Spinal cord (tissue), 10 donors: ENCODE measurements at places on chromosomes 11 and 22.
A peak's percentile ranks its signal among the peaks of the same experiment; 100 is the strongest.

DNA sequence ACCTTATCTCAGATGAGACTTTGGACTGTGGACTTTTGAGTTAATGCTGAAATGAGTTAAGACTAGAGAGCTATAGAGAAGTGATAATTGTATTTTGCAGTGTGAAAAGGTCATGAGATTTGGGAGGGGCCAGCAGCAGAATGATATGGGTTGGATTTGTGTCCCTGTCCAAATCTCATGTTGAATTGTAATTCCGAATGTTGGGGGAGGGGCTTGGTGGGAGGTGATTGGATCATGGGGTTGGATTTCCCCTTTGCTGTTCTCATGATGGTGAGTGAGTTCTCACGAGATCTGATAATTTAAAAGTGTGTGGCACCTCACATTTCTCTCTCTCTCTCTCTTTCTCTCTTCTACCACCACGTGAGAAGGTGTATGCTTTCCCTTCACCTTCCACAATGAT, 777.8 kb upstream of the LUZP2 start:
- H3K27me3 ChIP-seq, result no peaks in the 10 kb centered on the region
- H3K4me1 ChIP-seq, result no peaks in the 10 kb centered on the region
- DNase-seq, result no peak
- H3K4me3 ChIP-seq, result no peak overlapping the region
- H3K27ac ChIP-seq, result no peak overlapping the region
- H3K36me3 ChIP-seq, result no peaks in the 10 kb centered on the region

DNA sequence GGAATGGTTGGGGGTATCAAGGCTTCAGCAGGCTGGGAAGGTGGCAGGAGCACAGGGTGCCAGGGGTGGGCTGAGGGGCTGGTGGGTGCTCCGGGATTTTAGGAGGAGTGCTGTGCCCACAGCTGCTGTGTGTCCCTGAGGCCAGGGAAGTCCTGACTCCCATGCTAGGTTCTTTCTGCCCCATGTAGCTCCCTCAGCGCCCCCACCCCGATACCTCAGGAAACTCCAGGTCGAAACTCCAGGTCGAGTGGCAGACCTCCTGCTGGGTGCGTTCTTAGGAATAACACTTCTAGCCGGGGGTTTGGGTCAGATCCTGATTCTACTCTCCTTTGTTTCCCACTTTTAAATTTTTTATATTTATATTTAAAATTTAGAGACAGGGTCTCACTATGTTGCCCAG, 8.3 kb downstream of the AP2A2 start:
- no peak overlapping the region for H3K27ac ChIP-seq
- H3K4me3 ChIP-seq, result no peak overlapping the region
- peaks cover 9% of the 10 kb centered on the region for H3K36me3 ChIP-seq
- peaks cover 28% of the 10 kb centered on the region for H3K4me1 ChIP-seq

DNA sequence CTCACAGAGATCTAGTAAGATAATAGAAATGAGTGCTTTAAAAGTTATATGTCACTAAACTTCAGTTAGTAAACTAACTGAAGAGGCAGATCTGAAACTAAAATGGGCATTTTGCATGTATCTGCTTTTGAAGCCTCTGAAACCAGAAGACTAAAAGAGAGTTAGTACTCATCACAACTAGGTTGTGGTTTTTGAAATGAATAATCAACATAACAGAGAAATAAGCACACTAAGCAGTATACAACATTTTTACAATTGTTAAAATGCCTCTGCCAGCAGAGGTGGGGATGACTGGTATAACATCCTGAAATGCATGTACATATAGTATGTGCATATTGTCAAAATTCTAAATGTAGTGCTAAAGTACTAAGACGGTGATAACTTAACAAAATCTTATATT, 564.5 kb downstream of the DLG2 start:
- H3K4me1 ChIP-seq, result no peaks in the 10 kb centered on the region
- no peak for DNase-seq
- H3K4me3 ChIP-seq, result no peak overlapping the region

DNA sequence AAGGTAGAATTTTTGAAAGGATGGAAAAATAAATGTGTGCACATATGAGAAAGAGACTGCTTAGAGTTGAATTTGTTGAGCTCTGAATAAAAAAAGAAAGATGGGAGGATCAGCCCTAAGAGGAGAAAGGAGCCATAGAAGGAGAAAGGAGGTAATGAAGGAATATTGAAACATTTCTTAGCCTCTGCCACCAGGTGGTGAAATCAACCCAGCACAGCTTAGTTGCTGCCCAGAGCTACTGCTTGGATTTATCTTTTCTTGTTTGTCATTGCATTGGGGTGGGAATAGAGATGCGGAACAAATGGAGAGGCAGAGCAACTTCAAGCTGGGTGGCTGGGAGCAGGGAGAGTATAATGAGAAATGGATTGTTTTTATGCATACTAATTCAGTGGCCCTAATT, 80.4 kb downstream of the SERGEF start:
- H3K4me3 ChIP-seq, result no peak overlapping the region
- no peaks in the 10 kb centered on the region for H3K4me1 ChIP-seq
- no peak for DNase-seq

DNA sequence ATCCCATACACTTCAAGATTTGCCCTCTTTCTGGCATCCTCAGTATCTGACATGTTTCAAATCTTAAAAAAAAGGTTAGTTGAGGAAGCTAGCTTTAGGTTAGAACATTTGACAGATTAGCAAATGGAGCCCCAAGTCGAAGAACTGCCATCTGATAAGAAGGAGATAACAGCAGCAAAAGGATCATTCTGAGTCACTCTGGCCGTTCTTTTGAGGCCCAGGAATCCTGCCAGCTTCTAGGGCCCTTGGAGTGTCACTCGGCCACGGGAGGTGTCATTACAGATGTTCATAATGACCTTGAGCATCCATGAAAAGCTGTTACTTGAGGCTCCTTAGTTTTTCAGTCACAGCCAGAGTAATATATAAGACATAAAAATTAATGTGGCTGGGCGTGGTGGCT, 132.1 kb upstream of the RASSF10 start:
- H3K4me3 ChIP-seq, result no peak overlapping the region
- H3K27me3 ChIP-seq, result no peaks in the 10 kb centered on the region
- H3K27ac ChIP-seq, result no peak overlapping the region
- peaks cover 17% of the 10 kb centered on the region for H3K36me3 ChIP-seq
- no peak for DNase-seq
- H3K4me1 ChIP-seq, result peaks cover 2% of the 10 kb centered on the region

DNA sequence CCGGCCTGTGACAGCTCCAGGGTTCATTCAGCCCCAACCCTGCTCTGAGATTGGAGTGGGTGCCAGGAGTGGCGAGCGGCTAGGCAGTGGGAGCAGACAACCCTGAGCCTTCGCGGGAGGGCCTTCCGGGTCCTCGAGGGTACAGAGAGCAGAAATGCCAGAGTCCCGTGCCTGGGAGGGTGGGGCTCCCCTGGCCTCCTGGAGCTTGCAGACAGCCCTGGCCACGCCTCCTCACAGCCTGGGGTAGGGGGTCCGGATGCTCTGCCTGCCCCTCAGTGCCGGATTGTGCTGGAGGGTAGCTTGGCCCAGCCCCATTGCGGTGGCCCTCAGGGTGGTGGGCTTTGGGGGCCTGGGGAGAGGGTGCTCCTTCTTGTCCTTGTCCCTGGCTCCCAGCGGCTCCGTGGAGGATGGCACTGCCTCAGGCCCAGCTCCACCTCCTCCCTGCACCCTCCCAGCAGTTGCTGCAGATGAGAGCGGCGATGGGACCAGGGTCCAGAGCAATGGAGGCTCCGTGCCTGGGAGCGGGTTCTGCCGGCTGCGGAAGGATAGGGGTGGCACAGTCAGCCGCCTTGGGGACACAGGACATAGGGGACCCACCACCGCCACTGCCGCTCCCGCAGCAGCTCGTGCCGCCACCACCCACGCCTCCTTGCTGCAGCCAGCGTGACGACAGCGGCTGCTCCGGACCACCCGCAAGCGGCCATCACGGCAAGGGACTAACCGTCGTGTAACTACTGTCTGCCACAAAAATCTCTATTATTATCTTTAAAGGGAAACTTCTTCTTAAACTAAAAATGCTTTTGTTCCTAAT, 34.9 kb upstream of the OR10G7 start:
- no peaks in the 10 kb centered on the region for H3K27me3 ChIP-seq
- peak overlapping the region; percentile 60 for H3K27ac ChIP-seq
- H3K4me1 ChIP-seq, result peaks cover 12% of the 10 kb centered on the region
- H3K4me3 ChIP-seq, result peak overlapping the region; percentile 58

- no peaks in the 10 kb centered on the region for H3K36me3 ChIP-seq
- peak; percentile 57 for DNase-seq
- H3K27me3 ChIP-seq, result no peaks in the 10 kb centered on the region
- no peak overlapping the region for H3K4me3 ChIP-seq
- H3K4me1 ChIP-seq, result peaks cover 5% of the 10 kb centered on the region
- no peak overlapping the region for H3K27ac ChIP-seq
Measured at GRCh38 chr22:23591201-23591791, 11.2 kb upstream of the IGLL1 start.

DNA sequence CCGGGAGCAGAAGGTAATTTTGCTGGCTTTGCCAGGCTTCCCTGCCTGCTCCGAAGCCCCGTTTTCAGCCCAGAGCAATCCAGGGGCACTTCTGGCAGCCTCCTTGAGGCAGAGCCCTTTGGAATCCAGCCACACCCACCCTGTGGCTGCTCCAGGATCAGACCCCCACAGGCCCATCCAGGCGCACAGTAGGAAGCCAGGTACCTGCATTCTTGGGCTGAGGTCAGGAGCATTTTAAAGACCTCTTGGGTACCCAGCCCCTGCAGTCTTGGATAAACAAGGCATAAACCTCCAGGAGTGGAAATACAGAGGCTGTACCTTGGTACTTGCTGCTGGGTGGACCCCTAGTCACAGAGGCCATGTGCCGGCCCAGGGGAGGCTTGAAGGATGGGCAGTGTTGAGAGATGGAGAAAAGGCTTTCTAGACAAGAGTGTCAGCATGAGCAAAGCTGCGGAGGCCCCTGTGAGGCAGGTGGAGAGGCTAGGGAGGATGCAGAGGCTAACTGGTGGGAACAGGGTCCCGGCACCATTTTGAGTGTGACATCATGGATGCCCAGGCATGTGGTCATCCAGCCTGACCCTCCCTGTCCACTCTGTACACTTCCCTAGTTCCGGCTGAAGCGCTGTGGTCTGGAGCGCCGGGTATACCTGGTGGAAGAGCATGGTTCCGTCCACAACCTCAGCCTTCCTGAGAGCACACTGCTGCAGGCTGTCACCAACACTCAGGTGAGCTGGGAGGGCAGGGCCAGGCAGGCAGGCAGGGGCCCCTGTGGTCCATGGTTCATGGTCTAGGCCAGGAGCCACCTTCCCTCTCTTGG, 3.9 kb downstream of the MUS81 start:
- no peaks in the 10 kb centered on the region for H3K27me3 ChIP-seq
- no peak for DNase-seq
- H3K36me3 ChIP-seq, result peaks cover 71% of the 10 kb centered on the region
- no peak overlapping the region for H3K27ac ChIP-seq
